ENCODE measurements at places on chromosomes 16 and 17. TPM values are rescaled to one million over a fixed set of nuclear protein-coding genes. Genes with fewer than 3 reads are reported as not detected.
A peak's percentile ranks its signal among the peaks of the same experiment; 100 is the strongest.

Gene GLTPD2
- not detected for total RNA-seq

Gene C17orf67
- 0.59 TPM for total RNA-seq

Gene CD19
- not detected for total RNA-seq

Gene VWA3A
- 1.0 TPM for total RNA-seq

DNA sequence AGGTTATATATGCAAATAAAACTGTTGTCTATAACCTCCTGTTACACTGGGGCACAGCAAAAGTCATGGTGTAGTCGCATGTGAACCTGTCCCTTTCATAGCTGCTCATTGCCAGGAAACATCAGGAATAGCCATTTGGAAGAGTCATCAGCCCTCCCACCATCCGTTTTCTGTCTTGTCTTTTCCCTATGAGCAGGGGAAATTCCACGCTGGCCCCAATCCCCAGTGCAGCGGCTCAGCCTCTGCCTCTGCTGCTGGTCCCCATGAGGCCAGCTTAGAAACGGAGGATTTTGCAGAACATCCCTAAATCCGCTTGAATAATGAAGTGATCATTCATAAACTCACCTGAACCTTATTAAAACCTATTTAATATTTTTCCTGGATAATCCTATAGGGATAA, 10.5 kb downstream of the MAPT start:
- DNase-seq: peak; percentile 31

DNA sequence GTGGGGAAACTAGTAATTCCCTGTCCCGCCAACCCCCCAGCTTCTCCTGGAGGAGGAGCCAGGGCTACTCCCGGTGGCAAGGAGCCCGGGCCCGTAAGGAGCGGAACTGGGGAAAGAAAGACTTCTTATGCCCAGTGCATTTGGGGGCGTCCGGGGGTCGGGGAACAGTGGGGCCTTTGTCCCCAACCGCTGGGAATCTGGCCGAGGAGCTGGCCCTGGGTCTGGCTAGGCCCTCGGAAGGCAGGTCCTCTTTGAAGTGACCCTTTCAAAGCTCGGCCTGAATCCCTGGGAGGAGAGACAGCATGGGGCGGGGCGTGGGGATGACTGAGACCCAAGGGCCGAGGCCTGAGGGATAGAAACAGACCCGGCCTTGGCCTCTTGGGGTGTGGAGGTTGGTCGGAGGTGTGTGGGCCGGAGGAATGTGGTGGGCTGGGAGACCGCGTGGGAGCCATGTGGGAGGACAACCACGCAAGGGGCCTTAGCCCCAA, 6.0 kb downstream of the ARHGAP23 start:
- DNase-seq: no peak

- no peak for DNase-seq
These were observed 92.1 kb downstream of the CACNG1 start for GRCh38 chr17:67136191-67137025.

- DNase-seq: no peak
These were observed 37.6 kb downstream of the USP10 start for GRCh38 chr16:84737192-84738011.

- DNase-seq: no peak
These were observed 9.6 kb downstream of the CANT1 start for GRCh38 chr17:78999947-79000395.

DNA sequence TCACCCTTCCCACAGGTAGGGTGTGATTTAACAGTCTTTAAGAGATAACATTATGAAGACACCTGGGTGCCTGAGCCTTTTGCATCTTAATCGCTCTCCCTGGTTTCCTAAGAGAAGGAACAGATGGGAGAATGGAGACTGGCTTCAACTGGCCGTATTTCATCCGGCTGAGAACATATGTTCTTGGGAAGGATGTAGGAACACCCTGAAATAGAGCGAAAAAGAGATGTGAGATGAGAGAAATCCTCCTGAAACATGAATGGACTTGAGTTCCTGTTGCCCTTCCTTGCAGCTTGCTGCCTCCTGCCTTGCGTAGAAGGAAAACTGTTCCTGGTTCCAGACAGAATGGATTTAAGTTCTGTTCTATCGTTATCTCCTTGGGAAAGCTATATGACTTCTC, 385.4 kb upstream of the RBFOX1 start:
- DNase-seq: no peak

- no peak for DNase-seq
These were observed 30.7 kb downstream of the GNAO1 start for GRCh38 chr16:56221995-56222394.

DNA sequence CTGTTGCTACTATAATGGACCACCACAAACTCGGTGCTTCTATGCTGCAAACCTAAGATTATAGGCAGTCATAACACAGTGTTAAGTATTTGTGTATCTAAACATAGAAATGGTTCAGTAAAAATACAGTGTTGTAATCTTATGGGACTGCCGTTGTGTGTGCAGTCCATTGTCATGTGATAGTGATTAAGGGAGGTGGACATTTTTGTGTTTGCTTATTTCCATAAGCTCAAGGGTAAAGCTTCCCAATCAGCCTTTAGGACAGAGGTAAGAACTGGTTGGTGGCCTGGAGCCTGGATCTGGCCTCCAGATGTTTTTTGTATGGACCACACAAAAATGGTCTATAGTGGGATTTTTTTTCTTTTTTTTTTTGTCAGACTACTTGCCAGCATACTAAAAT, 29.9 kb downstream of the WWOX start:
- no peak for DNase-seq

DNA sequence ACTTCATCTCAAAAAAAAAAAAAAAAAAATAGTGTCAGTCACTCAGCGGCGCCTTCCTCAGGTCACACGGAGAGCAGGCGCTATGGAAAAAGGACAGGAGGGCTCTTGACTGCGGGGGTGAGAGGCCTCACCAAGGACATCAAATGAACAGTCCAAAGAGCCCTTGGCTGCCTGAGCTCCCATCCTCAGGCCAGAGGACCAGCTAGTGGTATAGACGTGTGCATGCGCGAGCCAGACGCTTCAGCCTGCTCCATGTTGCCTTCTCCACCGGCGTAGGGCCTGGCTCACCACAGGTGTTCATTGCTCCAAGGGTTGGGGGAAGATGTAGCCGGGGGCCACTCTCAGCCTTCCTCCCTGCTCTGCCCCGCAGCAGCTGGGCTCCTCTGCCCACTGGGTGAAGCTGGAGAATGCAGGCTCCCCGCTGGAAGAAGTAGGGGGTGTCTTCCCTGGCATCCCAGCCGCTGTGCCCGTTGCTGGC, 65.8 kb upstream of the PLCG2 start:
- DNase-seq: no peak

DNA sequence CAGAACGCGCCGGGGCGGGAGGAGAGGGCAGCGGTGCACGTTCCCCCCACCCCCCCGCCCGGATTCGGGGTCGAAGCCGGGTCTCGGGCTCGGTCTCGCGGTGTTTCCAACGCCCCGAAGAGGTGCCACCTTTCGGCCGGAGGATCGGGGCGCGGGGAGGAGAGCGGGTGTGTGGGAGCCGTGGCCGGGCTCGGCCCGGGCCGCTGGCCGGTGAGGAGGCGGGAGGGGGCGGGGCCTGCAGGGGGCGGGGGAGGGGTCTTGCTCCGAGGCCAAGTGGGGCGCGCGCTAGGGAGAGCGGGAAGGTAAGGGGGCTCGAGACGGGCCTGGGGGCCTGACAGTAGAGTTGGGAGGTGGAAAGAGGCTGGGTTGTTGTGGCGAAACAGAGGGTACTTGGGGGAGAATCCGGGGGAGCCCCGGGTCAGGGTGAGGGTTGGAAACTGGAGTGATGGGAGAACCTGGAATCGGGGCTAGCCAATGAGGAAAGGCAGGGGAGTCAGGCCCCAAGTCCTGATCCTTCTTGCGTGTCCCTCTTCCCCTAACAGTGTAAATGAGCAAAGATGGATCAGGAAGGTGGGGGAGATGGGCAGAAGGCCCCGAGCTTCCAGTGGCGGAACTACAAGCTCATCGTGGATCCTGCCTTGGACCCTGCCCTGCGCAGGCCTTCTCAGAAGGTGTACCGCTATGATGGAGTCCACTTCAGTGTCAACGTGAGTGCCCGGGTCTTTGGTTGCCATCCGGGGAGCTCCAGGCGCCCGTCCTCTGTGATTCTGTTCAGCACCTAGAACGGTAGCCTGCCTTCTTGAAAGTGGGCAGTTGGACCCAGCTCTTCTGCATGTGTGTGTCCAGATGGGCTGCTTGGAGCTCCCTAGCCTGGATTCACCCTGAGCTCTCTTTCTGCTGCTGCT, 873 bp downstream of the SETD1A start:
- DNase-seq: peak; percentile 89

Data from neural progenitor cell (in vitro differentiated cells).